ENCODE measurements at places on chromosomes 1 and 21.
A peak's percentile ranks its signal among the peaks of the same experiment; 100 is the strongest.

- DNase-seq: no peak
Observed at GRCh38 chr1:22471078-22471477, 19.4 kb downstream of the ZBTB40 start.

DNA sequence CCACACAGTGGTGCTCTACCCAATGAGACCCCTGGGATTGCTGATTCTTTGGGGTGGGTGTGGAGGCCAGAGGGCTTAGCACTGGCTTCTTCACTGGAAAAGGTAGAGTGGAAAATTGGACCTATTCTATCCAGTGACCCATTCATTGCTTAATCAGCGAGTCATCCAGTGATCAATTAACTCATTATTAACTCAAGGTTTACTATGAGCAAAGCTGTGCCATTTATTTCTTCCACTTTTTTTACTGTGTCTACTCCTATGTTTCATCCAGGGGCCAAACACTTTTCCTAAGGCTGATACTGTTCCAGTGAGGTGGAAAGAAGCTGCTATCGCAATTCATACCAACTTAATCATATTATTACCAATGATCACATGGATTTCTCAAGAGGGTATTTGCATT, 363.9 kb downstream of the RPS6KC1 start:
- no peak for DNase-seq

DNA sequence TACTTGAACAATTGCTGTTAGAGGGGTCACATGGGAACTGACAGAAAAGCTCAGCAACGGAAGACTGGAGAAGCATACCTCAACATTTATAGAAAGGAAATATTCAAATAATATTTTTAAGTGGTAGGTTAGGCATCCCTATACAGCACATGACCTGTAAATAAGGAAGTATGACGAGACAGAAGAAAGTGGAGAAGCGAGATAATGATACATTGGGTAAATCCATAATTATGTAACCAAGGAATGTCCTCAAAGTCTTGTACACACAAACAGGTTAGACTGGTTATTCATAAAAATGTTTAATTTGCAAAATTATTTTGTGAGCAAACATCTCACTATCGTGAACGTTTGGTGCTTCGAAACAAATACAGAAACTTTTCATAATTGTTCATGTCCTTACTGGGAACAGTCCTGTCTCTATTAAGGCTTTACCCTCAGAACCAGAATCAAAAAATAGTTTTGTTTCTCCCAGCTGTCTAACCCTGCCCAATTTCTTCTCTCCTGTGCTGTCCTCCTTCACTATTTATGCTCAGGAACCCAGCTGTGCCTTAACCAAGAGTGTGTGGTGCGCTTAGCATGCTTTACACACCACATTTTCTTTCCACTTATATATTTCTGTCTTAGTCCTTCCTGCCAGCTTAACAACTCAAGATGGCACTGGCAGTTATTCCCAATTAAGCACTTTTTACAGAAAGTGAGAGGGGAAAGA, 10.2 kb downstream of the KMO start:
- no peak for DNase-seq

GRCh38 chr1:53286955-53287354, 40.9 kb downstream of the LRP8 start:
- DNase-seq: no peak

DNA sequence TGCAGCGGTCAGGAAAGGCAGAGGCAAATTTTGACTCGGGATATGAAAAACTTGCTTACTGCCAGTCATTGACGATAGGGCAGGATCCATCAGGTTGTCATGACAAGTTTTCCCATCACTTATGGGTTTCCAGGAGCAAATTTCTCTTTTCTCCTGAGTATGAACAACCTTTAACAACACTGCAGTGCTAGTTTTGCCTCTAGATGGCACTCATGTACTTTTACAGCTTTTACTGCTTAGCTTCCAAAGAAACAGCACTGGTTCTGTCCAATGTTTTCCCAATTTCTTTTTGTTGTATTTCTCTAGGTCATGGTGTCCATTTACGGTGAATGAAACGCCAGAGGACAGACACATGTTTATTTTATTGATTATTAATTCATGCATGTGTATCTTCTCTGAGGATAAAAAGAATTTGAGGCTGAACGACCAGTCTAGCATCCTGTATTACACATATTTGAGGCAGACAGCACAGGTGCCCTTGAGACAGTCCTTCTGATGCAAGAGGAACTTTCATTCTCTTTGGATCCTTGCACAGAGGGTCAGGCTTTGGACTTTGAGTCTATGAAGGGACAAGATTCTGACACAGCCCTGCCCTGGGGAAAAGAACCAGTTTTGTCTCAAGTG, 112.3 kb upstream of the TRABD2B start:
- no peak for DNase-seq

DNA sequence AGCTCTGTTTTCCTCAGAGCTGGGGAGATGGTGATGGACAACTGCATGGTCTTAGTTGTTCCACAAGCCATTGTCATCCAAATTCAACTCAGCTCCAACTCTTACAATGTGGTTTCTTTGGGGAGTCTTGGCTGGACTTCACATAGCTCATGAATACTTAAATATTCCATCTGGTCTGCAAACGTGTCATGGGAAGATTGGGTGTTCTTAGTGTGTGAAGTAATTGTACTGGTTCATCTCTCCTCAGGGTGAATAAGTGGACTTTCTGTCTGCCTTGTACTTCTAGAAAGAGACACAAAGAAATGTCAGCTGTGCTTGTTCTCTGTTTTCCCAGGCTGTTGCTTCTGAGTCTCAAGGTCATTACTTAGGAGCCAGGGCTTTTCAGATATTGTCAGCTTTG, 106.6 kb downstream of the VPS13D start:
- no peak for DNase-seq

DNA sequence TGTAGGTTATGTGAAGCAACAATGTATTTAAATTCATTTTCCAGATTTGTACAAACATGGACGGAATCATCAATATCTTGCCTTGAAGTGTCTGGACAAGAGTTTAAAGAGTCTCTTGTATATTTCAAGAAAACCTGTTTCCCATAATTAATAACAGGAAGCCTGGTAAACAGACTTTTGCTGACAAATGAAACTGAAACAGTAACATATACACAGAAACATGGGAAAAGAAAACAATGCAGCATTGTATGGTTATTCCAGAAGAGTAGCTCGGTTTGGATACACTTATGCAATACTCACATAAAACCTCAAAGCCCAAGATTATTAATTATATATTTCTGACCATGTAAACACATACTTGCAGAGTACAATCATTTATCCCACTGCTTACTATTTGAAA, 265.5 kb downstream of the PTPRC start:
- DNase-seq: no peak

- DNase-seq: no peak
Observed at GRCh38 chr1:229191066-229191674, 79.7 kb upstream of the RAB4A start.

- DNase-seq: no peak
Observed at GRCh38 chr1:54812801-54813484, 11.8 kb upstream of the TTC22 start.

- DNase-seq: no peak
Observed at GRCh38 chr1:205878026-205878425, 28.1 kb upstream of the PM20D1 start.

DNA sequence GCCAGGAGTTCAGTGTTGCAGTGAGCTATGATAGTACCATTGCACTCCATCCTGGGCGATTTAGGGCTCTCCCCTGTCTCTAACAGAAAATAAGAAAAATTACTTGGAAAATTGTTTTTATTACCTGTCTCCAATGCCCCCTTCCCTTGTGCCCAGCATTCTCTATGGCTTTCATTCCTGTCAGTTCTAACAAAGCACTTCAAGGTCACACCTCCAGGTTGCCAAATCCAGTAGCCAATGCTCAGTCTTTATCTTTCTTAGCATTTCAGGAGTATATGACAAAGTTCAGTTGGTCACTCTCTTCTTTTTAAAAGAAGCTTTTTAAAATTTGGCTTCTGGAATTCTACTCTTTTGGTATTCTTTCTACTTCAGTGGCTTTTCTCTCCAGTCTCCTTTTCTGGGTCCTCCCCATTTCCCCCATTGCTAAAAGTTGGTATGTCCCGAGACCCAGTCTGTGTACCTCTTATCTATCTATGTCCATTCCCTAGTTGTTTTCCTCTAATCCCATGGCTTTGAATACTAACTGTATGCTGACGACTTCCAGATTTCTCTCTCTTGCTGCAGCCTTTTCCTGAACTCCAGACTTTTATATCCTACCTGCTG, 69.9 kb downstream of the LAMC1 start:
- no peak for DNase-seq

GRCh38 chr1:94544706-94545490, 3.3 kb upstream of the F3 start:
- no peak for DNase-seq

- no peak for DNase-seq
Observed at GRCh38 chr1:12609469-12610003, 8.5 kb downstream of the DHRS3 start.

DNA sequence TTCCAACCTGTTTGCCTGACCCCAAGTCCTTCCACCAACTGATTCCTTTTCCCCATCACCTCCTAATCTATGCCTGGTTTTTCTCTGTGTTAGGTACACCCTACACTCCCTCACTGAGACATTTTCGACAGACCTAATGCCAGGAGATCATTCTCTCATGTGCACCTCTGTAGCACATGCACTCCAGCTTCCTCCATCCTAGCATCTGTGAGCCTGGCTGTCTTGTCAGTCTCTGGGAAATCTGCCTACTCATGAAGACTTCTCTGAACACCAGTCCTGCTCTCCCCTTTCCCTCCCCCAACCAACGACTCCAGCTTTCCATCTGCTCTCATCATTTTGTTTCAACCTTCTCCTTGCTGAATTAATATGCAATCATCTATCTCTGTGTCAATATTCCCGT, 987 bp downstream of the MED8 start:
- DNase-seq: no peak

GRCh38 chr1:183135336-183135735, 50.7 kb upstream of the LAMC2 start:
- DNase-seq: no peak

GRCh38 chr1:24745711-24746413, 615 bp downstream of the CLIC4 start:
- DNase-seq: no peak

DNA sequence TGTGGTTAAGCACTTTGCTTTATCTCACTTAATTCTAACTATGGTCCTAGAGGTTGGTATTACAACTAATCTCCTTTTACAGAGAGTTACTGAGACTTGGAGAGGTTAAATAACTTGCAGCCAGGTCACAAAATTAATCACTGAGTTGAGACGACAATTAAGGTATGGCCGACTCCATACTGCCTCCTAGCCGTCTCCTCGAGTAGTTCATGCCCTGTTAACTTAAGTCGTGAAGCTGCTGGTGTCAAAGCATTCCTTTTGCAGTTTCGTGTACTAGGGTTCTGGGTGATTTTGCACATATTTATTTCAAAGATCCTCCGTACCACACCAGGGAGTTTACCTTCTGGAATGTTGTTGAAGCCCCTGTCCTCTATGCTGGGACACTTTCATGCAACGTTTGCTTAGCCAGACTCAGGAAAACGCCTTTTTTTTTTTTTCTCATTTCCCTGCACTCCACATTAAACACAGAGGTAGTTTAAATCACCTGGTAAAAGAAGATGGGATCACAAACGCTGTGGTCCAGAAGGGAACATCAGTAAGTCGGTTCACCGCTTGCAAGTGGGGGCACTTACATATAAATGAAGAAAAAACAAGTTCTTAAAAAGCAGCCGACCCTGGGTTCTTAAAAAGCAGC, 570 bp upstream of the NEK7 start:
- DNase-seq: peak; percentile 59

DNA sequence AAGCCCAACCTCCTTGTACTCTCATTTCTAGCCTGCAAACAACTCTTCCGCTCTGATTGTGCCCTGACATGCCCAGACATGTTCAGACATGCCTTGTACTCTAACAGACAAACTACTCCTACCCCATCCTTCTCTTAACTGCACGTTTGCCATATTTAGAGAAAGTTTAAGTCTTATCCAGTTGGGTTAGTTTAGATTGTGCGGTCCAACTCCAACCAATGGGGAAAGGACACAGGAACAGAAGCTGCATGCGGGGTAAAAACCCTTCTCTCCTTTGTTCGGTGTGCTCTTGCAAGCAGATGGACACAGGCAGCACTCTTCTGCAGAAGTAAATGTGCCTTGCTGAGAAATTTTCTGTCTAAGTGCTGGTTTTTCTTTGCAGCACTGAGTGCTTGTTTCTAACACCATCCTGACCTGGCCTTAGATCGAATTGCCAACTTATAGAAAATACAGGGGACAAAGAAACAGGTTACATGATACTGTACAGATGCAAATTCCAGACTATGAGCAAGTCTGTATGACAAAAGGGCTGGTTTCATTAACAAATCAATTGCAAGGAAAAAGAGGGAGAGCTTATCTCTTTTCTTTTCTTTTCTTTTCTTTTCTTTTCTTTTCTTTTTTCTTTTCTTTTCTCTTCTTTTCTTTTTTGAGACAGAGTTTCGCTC, 35.8 kb upstream of the IFNGR2 start:
- no peak for DNase-seq

- DNase-seq: no peak
Observed at GRCh38 chr1:48750109-48750508, 26.6 kb downstream of the BEND5 start.

- no peak for DNase-seq
Observed at GRCh38 chr1:16164213-16165072, 8.6 kb upstream of the EPHA2 start.

GRCh38 chr1:171126504-171126903, 35.8 kb downstream of the FMO3 start:
- DNase-seq: no peak

DNA sequence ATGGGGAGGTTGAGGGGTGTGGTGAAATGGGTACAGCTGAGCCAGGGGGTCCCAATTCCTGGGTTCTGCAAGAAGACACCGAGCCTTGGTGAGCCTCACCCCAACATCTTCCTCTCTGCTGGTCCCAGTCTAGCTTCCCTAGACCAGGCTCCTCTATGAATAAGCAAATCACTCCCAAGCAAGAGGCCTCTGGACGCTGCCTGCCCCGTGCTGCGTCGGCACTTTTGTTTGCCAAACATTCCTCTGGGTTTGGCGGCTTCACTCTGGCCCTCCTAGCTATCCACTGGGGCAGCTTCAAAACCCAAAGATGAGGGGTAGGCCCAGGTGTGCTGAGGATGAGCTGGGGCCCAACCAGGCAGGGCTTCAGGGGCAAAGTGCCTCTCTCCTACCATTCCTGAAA, 137.1 kb upstream of the CD34 start:
- DNase-seq: no peak

DNA sequence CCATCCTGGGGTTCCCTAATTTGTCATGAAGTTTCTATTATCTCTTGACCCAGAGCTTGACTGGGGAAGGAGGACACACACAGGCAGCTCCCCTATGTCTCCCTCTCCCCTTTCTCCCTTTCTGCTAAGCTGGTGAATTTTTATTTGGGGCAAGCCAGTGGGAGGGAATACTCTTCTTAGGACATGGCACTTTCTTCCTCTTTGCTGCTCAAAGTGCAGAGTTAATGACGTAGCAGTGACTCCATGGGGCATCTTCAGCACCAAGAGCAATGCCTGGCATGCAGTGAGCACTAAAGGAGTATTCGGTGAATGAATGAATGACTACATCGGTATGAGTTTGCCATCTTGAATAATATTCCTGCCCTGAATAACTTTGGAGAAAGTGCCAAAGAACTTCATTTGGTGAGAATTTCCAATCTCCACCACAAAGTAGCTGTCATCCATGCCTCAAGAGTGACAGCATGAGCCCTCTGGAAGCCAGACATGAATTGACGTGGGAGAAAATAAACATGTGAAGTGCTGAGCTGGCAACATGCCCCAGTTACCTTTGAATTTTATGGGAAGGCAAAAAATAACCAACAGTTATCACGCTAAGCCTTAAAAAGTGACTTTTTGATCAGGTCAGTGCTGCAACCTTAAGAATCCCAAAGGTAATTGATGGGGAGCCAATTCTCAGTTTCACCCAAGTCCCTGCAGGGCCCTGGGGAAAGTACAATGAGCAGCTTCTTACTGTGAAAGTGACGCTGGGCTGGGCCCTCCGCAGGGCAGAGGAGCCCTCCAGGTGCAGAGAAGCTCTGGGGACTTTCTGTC, 22.1 kb upstream of the ATF3 start:
- DNase-seq: no peak

Measured in activated T-cell treated with anti-CD3 and anti-CD28 coated beads for 4 hours (primary cell).